ENCODE measurements at places on chromosomes 1 and 21.

DNA sequence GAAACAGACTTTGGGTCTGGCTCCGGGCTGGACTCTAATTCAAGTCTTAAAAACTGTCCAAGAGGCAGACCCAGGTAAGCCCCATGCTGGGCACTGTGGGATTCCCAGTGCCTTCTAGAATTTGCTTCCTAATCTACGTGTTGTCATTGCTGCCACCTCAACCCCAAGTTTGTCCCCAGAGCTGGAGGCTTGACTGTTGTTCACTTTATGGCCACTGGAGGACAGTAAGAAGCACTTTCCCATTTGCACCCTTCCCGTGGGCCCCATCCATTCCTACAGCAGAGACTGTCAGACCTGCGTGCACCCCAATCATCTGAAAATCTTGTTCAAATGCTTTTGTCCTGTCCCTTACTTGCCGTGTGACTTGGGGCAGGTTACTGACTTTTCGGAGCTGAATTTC lies 29.4 kb upstream of the VASH2 start:
- no peak for DNase-seq

GRCh38 chr1:54474310-54475251 lies 68.4 kb upstream of the SSBP3 start:
- DNase-seq = no peak

GRCh38 chr1:1680912-1681273 lies 11.7 kb downstream of the SLC35E2B start:
- DNase-seq = no peak

DNA sequence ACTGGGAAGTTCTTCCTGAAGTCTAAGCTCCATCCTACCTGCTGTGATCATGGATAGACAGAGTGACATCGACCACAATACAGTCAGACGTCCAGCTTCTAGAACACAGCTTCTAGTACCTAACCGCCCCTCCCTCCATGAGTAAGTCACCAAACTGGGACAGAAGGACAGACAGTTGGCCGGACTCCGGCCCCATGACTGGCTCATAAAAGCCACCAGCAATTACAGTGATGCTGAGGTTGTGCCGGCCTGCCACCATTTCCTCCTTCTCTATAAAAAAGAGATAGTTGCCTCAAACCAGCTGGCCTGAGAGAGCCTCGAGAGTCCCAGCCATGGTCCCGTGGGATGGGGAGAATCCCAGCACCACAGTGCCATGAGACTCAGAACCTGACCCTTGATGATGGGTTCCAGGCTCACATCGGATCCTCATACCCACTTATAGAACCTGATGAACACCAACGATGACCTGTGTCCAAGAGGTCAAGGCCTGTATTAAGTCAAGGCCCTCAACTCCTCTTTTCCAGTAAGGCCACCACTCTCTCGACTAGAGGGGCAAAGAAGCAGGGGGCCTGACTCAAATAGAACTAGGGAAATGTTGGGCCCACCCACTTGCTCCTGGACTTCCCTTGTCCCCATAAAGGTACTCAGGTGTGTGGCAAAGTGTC lies 3.4 kb downstream of the MEF2D start:
- DNase-seq = no peak

GRCh38 chr21:22981819-22982218 lies 1983.6 kb downstream of the NCAM2 start:
- DNase-seq = no peak

DNA sequence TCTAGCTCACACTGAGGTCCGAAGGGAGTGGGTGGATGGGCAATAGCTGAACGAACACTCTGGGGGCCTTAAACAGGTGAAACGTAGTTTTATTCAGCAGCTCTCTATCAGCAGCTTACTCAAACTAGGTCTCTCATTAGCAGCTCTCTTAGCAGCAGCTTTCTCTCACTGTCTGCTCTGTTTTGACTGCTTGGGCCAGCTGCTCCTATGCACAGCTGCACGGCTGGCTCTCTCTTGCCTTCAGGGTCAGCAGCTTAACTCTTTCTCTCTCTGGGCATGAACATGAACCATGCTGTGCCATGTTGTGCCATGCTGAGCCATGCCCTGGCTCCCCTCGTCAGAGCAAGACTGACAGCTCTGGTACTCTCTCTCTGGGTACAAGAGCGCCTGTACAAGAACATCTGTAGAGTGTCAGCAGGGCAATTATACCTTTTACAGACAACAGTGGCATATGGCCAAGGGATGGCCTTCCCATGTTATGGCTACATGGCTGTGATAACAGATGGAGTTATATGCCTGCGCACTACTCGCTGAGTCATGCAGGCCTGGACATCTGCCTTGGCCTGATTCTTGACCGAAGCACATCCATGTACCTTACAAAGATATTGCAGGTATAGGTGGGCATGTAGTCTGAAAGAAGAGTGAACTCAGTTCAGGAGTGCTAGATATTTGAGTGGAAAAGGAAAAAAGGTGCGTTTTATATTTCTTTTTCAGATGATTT lies 152.4 kb downstream of the LEPR start:
- DNase-seq = no peak

DNA sequence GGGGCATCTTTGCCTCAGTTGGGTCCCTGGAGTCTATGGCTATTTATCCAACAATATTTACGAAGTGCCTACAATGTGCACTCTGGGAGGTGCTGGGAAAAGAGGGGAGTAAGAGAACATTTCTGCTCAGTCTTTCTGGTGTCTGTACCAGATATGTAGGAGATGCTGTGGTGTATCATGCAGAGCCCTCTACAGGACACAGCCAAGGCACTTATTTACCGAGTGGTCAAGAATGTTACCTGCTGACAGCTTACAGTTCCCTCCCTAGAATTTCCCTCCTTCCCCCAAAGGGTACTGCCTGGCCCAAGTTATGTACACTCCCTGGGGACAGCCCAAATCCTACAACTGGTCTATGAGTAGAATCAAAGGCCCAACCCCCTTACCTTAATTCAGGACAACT lies 177.7 kb downstream of the C1orf94 start:
- DNase-seq = no peak

GRCh38 chr1:230368363-230368762 lies 57.8 kb downstream of the PGBD5 start:
- no peak for DNase-seq

GRCh38 chr1:231460614-231461013 lies 38.5 kb upstream of the EGLN1 start:
- DNase-seq = peak; percentile 8

DNA sequence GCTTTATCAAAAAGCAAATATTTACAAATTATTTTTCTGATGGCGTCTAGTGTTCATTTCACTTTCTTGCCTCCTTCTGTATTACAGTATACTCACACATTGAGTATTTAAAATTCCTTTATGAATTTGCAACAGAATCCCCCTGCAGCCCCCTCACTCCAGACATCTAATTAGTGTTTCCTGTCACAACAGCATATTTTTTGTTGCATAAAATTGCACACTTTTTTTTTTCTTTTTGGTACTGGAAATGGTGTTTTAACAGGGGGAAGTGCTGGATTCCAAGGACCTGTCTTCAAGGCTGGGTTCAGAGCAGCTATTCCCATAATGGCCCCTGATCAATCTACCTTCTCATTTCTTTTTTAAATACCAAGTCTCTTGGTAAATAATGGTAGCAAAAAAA lies 184.3 kb upstream of the HMCN1 start:
- no peak for DNase-seq

GRCh38 chr1:169484683-169485430 lies 887 bp downstream of the SLC19A2 start:
- peak; percentile 7 for DNase-seq

- DNase-seq = no peak
Measured at GRCh38 chr1:7432900-7433380, 338.2 kb upstream of the VAMP3 start.

GRCh38 chr21:45590726-45591618 lies 48.7 kb upstream of the SLC19A1 start:
- DNase-seq = peak; percentile 39

DNA sequence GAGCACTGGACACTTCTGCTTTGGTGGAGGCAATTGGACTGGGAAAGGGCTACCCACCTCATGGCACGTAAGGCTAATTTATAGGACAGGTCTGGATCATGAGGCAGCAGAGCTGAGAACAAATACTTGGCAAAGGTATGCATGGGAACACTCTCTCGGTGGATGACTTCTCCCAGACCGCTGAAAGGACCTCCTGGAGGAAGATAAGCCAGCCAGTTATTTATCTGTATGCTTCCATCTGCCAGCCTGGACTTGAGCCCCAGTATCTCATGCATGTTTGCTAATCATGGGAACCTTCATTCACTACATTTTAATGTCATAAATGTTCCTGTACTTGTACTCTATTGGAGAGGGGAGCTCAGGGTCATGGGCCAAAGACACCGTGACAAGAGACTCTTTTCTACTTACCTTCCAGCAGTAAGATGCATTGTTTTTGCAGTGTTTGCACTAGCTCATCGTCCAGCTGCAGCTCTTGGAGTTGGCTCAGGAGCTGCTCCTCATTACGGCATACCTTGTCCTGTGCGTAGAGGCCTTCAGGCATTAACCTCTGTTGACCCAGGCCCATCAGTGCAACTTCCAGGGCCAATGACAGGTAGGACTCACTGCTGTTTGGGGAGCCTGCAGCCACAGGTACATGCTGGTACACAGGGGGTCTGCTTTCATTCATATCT lies 23.7 kb downstream of the UROD start:
- DNase-seq = no peak

DNA sequence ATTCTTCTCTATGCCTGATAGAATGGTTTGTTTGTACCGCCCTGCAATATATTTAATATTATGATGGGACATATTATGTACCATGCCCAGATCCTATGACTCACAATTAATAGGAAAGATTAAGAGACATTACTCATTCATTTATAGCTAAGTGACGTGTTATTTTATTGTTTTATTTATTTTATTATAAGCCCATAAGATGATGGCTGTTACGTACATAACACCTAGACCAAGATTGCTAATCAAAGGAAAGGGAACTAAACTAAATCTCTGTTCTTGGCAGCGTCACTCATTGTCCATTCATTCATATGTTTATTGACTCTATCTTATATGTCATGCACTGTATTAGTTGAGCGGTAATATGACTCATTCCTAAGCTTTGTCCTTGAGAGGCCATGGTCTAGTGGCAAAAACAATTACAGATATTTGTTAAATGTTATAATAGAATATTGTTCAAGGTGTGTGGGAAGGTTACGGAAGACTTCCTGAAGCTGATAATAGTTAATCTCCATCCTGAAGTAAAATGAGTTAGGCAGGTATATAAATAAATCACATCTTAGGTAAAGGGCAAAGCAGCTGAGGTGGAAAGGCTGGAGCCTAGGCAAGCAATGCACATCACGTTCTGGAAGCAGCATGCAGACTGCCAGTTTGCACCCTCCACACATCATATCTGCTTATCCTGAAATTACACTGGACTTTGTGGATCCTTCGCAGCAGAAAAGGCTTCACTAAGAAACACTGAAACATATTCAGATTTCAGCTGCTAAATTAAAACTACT lies 16.6 kb upstream of the CD55 start:
- DNase-seq = no peak

GRCh38 chr1:83500531-83500930 lies 498.4 kb downstream of the TTLL7 start:
- DNase-seq = no peak

DNA sequence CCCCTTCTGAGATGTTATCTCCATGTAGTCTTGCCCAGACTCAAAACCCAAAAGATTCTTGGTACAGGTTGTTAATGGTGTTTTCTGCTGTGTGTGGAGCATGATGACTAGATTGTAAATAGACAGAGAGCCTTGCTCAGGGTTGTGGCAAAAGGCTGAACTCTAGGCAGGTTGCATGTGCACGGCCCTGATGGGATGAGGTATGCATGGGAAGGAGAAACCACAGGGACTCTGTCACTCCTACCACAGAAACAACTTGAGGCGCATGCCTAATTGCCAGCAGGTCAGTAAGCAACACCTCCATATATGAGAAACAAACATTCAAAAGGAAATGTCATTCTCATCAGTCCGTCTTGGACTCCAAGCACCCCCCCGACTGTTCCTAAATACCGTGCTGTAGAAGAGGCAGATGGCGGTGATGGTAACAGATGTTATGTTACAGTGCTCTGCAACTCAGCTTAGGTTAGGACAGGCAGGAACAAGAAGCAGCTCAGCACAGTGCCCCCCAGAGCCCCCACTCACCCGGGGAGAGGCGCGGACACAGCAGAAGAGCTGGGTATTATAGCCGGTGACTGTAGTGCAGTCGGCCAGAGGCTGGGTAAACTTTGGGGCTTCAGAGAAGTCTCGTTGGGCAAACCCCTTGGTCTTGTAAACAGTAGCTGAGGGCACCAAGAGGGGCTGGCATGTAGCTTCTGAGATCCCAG lies 10.9 kb downstream of the MYBPHL start:
- no peak for DNase-seq

DNA sequence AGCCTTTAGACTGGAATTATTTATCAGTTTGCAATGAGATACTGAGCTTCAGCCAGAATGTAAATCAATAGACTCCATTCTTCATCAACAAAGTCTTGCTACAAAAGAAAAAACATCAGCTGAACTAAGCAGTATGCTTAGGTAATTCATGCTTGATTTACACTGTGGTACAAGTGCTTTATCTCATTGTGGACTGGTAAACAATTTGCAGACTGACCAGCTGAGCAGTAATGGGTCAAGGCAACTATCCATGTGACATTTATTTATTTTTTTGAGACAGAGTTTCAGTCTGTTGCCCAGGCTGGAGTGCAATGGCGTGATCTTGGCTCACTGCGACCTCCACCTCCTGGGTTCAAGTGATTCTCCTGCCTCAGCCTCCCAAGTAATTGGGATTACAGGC lies 39.8 kb upstream of the SYT2 start:
- DNase-seq = no peak

DNA sequence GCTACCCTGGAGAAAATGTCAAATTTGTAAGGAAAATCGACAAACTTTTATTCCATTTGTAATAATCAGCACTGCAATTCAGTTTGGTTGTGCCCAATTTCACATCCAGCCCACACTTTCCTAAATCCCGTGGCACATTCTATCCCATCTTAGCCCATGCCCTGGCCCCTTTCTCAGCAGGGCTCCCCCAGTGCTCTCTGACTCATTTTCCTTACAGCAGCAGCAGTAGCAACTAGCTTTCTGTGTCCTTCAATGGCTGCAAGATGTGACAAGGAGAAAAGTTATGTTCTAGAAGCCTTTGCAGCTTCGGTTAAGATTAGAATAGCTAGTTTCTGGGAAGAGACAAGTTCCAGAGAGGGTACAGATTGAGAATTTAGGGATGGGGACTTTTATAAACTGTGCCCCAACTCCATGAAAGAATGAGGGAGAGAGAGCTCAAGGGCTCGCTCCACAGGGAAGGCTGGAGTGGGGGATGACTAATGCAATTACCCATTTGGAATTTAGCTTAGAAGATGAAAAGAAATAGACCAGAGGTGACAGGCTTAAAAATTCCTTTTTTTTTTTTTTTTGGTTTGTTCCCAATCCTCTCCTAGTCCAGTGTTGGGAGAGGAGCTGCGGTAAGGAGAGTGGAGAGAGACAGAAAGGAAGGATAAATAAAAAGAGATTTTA lies 47.0 kb upstream of the POU2F1 start:
- no peak for DNase-seq

DNA sequence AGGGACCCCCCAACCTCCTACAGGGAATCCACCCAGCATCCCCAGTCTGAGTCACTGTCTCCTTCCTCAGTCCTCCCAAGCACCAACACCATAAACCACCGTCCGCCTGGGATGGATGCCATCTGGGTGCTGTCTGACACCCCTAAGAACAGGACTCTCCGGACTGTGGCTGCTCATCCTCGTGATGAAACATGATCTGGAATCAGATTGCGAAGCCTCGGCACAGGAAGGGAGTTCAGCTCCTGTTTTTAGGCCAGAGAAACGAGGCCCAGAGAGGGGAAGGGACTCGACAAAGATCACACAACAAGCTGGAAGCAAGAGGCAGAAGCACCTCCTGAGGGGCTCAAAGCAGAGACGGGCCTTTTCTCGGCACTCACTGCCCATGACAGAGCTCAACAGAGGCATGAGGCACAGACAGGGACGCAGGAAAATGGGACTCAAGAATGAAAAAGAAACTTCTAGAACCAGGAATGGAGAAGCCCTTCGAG lies 8.4 kb downstream of the KCNN3 start:
- no peak for DNase-seq

Data from T-helper 9 cell (primary cell).